Fibroblast of skin of scalp (primary cell): ENCODE measurements at places on chromosomes 7 and 10.
A peak's percentile ranks its signal among the peaks of the same experiment; 100 is the strongest.

GRCh38 chr10:37439826-37440225, 314.4 kb downstream of the ANKRD30A start:
- no peak for DNase-seq

DNA sequence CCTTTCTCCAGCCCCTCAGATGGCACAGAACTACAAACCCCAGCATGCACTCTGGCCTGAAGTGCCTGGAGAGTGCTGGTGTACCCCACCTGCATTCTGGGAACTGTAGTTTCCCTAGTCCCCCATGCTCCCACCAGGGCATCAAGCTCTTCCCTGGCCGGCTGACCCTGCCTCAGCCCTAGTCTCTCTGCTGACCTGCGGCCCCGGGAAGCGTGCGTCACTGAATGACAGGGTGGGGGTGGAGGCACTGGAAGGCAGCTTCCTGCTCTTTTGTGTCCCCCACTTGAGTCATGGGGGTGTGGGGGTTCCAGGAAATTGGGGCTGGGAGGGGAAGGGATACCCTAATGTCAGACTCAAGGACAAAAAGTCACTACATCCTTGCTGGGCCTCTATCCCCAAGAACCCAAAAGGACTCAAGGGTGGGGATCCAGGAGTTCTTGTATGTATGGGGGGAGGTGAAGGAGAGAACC, 2.1 kb downstream of the NOS3 start:
- DNase-seq, result peak; percentile 23

GRCh38 chr10:120748519-120748918, 102.6 kb upstream of the WDR11 start:
- no peak for DNase-seq

DNA sequence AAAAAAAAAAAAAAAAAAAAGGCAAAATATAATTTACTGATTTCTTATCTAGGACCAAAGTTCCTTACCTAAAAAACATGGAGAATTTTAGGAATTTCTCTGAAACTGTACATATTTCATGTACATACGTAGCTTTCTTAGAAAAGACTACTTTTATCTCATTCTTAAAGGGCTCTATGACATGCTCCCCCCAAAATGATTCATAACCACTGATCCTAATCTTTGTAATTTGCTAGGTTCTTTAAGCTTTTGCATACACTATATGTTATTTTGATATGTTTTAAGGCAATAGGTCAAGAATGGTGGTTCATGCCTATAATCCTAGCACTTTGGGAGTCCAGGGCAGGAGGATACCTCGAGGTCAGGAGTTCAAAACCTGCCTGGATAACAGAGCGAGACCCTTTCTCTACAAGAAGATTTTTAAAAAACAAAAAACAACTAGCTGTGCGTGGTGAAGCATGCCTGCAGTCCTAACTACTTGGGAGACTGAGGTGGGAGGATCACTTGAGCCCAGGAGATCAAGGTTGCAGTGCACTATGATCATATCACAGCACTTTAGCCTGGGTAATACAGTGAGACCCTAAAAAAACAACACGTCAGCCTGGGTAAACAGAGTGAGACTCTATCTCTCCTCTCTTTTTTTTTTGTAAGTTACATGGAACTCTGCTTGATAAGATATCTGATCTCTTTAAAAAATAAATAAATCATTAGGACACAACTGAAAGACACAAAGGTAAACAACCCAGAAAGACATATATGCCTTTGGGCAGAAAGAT, 54.8 kb downstream of the ATAD1 start:
- no peak for DNase-seq

DNA sequence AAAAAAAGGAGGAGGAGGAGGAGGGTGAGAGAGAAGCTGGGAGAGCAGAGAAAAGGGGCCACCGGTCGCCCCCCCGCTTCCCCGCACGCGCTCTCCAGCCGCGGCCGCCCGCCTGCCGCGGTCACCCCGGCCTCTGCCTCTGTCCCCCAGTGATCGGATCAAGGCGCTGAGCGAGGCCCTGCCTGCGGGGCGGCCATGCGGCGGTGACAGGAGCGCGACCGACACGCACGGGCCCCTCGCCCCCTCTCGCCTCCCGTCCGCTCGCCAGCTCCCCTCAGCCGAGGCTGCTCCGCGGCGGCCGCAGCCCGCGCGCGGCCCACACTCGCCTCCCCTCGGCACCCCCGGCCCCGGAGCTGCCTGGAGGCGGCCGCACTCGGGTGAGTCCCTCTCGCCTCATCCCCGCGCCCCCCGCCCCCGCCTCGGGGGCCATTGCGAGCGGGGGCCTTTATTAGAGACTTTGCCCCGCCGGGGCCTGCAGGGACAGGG, at the start of gene GTF2I:
GTF2I (plus strand) TSS at position 27 of the 486 bp plus-strand sequence. CDS start 31,411 bp downstream, outside the sequence.
- no peak for DNase-seq

DNA sequence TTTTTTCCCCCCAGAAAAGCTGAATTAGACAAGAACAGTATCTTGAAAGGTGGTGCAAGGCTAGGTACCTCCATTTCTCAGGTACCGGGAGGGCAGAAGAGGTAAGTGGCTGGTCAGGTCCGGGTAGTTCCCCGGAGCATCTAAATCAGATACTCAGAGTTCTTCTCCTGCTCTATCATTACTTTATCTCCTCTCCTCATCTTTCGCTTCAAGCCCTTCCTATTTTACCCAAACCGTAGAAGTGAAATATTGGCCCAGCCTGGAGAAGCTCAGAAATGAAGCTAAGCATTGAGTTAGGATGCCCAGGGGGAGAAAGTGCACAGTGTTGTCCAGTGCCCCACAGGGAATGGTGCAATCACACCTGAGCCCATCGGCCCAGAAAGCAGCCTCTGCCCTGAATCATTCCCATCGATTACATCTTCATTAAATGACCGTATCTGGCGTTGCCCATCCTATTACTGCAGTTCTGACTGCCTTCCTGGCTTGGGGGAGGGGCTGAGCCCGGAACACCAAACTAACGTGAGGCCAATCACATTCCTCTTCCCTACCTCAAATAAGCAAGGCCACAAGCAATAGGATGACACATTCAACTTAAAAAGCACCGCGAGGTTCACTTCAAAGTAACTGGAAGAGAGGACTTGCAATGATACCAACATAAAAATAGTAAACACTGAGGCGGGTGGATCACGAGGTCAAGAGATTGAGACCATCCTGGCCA, 116.5 kb downstream of the PRPF18 start:
- DNase-seq, result no peak

- DNase-seq, result peak; percentile 36
Observed at GRCh38 chr7:100568896-100569844, 4.5 kb downstream of the SAP25 start.

DNA sequence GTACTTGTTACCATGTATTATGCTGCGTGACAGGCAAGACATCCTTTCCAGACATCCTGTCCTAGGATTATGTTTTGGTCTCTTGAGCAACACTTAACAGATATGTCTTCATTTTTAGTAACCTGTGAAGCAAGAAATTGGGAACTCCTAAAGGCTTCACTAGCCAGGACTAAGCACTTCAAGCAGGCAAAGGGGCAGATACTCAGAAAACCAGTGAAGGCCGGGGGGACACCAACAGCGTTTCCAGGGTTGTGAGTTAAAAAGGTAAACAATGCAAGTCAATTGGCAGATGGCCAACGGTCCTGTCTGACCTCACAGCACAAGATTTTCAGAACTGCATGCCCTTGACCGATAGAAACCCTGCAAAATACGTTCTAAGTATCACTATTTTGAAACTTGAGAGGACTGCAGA, 77.6 kb upstream of the SFMBT2 start:
- DNase-seq, result peak; percentile 3

- peak; percentile 7 for DNase-seq
Observed at GRCh38 chr10:92657024-92657423, 32.7 kb upstream of the HHEX start.

DNA sequence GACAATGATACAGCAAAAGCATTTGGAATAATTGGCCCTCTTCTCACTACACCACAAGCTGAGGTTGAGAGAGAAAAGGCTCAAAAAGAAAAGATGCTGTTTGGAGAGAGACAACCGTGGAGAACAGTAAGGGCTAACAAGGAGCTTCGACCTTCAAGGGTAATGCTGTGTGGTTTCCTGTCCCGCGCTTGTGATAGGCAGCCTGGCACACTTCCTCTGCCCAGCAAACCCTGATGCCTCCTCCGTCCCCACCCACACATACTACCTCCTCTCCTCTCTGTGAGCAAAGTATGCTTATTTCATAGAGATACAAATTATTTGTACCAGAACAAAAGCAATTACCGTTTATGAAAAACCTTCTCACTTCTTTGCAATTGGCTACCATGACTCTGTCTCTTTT, 755.4 kb downstream of the KCNMA1 start:
- no peak for DNase-seq

- DNase-seq, result no peak
Observed at GRCh38 chr7:23966941-23967340, 256.9 kb downstream of the STK31 start.

DNA sequence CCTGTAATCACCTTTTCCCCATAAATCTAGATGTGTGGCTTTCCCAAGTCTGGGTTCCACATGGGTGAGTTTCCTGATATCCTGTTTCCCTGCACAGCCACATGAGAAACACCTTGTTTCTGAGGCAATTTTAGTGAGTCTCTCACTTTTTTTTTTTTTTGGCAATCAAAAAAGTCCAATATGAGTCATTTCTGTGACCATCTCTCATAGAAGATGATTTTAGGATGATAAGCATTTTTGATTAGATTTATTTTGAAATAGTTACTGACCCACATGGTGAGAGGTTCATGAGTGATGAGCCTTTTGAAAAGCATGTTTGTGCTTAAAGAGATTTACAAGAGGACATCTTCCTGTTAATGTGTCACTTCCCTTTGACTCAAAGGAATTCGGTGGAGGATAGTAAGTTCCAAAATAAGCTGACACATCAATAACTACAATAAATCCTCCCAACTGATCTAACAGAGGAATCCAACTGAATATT, 464.0 kb downstream of the INHBA start:
- DNase-seq, result peak; percentile 60

DNA sequence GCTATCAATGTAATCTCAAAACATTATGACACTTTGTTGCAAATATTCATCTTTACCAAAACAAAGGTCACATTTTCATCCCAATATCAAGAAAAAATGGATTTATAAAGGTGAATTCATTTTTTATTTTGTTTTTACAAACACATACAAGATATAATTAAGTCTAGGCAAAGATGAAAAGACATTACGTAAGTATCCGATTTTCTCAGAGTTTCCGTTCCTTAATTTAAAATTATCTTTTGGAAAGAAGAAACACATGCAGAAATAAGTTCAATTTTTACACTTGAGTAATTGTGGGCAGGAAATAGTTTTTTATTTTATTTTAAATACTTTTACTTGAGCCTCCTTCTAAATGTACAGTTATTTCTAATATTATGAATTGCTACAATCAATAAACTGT, 24.6 kb downstream of the RTKN2 start:
- DNase-seq, result no peak

DNA sequence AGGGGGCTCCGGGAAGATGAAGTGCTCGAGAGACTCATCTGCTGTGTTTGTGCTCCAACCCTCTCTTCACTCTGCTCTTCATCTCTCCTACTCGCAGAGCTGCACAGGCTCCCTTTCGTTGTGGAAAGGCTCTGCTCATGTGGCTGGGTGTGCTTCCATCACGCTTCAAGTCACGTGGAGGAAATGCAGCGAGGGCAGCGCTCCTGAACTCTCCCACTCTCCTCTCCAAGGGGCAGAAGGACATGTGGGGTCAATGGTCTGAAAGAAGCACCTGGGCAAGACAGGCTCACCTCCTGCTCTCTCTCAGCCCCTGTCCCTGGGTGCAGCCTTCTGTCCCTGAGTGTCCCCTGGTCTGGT, 72.6 kb downstream of the USP6NL start:
- no peak for DNase-seq

- DNase-seq, result peak; percentile 22
Observed at GRCh38 chr7:16509829-16510228, 16.8 kb upstream of the LRRC72 start.

GRCh38 chr10:89037096-89037495, 46.5 kb downstream of the FAS start:
- DNase-seq, result no peak

- no peak for DNase-seq
Observed at GRCh38 chr7:75722373-75722772, 16.4 kb downstream of the HIP1 start.

- no peak for DNase-seq
Observed at GRCh38 chr7:90433221-90433620, 30.0 kb downstream of the CLDN12 start.

DNA sequence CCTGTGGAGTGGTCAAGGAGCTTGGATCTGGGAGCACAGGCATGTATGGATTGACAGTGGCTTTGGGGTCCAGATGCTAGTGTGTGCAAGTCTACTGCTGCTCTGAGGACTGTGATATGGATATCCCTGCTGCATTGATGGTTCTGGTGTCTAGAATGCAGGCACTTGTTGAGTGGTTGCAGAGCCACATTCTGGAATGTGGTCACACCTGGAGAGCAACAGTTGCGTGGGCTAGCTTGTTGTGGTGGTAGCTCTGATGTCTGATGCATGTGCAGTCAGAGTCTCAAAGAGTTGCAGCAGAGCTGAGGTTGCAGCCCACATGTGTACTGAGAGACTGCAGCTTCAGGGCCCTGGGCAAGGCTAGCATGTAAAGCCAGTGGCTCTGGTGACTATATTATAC, 43.2 kb downstream of the CCDC7 start:
- no peak for DNase-seq

DNA sequence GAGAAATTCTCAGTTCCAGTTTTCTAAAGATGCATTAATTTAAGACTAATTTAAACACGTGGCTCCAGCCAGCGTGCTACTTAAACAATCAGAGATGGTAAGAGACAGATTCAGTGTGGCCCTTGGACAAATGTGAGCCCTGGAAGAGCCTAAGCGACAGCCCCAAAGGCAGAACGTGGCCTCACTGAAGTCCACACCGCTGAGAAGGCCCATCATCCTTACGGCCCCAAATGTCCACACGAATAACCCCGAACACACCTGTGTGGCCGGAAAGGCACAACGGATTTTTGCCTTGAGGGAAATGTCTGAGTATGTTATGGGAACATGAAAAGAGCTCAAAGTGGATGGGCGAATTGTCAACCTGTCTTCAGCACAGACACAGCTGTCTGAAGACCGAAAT, 3.2 kb downstream of the COX19 start:
- no peak for DNase-seq

GRCh38 chr7:110929480-110930249, 161.3 kb upstream of the LRRN3 start:
- no peak for DNase-seq

DNA sequence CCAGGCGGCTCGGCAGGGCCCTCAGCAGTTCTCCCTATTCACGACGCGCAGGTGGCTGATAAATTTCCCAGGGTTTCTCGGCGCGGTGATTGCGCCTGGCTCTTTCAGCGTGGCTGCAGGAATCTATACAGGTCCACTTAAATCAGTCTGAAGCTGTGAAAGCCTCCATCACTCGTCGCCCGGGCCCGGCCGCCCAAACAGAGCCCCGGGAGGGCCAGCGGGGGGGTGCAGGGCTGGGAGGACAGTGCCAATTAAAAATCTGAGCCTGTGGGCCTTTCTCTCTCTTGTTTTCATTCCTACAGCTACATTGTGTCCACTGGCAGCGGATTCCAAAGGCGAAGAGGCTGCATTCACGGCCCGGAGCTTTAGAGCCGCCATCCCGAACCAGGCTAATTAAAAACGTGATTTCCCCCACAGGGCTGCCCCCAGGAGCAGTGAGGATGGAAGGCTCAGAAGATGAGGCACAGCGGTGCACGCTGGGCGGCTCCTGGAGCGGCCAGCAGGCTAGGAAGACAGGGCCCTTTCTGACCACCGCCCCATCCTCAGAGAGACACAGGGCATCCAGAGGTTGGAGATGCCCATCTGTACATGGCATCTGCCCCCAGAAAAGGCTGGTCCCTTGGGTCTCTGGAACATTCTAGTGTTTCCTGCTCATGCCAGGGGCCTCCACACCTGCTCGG, 100.7 kb downstream of the FAM53B start:
- DNase-seq, result no peak

GRCh38 chr10:58746474-58747185, 234.0 kb downstream of the BICC1 start:
- no peak for DNase-seq
